ENCODE measurements at places on chromosomes 7 and 10.

DNA sequence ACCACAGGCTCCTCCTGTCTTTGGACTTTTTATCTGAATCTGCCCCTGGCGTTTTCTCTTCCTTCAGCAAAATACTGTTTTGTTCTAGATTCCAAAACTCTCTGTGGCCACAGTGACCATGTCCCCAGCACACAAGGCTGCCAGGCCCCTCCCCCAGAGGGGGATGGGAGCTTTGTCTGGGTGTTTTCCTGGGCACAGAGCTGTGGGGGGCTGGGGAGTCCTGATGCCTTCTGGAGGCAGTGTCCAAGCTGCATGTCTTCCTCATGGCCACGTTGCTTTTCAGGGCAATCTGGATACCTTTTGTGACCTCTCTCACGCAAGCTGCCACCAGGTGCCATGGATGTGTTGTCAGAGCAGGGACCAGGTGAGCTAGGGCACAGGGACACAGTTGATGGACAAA is 26.2 kb downstream of the ANTXRL start:
- DNase-seq, result no peak

DNA sequence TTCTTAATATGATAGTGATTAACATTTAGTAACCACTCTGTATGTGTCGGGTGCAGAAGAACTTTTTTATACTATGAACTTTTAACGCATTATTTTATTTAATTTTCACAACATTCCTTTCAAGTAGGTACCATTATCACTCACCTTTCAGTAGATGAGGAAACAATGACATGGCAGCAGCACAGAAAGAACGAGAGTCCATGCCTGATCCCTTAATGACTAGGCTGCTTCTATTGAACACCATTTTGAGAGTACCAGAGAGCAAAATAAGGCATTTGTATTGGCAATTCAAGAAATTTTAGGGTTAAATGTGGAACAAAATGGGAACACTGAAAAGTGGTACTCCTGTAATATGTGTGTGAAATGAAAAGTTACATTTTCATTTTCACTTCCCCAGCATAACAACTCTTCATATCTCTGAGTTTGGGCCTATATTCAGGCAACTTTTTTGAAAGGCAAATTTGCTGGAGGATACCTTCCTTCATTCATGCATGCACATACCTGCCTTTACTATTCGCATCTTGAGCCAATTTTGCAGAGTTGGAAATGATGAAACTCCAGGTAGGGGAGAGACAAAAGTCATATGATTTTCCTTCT is 12.8 kb downstream of the LRRN3 start:
- no peak for DNase-seq

- no peak for DNase-seq
These were observed 68.4 kb upstream of the ITGB1 start for GRCh38 chr10:33026422-33026821.

DNA sequence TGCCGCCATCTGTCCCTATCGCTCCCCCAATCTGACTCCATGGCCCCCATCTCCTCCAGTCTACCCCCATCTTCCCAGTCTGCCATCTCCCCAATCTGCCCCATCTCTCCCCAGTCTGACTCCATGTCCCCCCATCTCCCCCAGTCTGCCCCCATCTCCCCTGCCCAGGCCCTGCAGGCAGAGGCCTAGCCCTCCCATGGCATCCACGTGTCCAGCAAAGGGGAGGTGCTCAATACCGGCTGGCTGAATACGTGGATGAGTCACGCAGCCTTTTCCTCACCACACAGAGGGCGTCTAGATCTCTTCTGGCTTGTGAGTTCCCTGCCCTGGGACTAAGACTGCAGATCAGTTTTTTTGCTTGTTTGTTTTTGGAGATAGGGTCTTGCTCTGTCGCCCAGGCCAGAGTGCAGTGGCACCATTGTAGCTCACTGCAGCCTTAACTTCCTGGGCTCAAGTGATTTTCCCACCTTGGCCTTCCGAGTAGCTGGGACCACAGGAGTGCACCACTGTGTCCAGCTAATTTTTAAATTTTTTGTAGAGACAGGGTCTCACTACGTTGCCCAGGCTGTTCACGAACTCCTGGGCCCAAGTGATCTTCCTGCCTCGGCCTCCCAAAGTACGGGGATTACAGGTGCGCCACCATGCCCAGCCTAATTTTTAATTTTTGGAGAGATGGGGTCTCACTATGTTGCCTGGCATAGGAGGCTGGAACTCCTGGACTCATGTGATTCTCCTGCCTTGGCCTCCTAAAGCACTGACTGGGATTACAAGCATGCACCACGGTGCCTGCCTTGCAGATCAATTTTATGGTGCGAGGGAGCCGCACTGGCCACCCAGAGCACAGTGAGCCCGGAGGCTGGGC is 15.3 kb upstream of the GPR146 start:
- peak; percentile 81 for DNase-seq

- no peak for DNase-seq
These were observed 781.6 kb upstream of the PHF14 start for GRCh38 chr7:10192074-10192473.

GRCh38 chr7:73966941-73967831 is 60.8 kb upstream of the ELN start:
- no peak for DNase-seq

GRCh38 chr10:119406137-119406536 is 136.4 kb downstream of the RGS10 start:
- no peak for DNase-seq

GRCh38 chr7:29886827-29887226 is 80.5 kb downstream of the WIPF3 start:
- DNase-seq, result no peak

DNA sequence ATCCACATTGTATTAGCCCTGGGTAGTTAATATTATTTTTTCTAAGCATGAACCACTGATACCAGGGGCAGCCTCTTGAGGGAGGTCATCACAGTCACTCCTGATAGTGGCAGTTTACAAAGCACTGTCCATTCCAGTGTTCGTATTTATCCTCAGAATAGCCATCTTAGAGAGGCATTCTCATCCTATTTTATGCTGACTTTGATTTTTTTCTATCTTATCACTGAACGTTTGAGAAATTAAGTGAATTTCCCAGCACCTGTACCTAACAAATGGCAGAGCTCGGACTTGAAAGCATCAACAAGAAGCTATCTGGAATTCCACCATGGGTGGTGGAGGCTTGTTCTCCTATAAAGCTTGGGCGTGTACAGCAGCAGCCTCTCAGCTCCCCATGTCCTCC is 26.1 kb upstream of the MGAM2 start:
- DNase-seq, result no peak

- DNase-seq, result peak; percentile 49
These were observed 64.0 kb downstream of the OAT start for GRCh38 chr10:124354411-124355382.

DNA sequence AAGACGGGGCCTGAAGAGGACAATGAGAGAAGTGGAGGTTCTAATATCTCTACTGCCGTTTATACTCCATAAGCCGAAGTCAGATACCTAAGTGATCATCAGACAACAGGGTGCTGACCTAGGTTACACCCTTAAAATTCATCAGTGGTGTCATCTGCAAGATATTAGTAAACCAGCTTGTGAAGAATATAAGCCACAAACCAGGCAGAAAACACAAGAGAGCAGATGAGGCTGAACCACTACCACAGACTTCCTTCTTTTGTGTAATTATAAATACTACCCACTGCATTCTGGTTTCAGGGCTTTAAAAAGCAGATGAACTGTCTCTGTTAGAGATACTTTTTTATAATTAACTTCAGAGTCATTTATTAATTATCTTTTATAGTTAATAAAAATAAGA is 69.0 kb upstream of the LRRC17 start:
- DNase-seq, result no peak

DNA sequence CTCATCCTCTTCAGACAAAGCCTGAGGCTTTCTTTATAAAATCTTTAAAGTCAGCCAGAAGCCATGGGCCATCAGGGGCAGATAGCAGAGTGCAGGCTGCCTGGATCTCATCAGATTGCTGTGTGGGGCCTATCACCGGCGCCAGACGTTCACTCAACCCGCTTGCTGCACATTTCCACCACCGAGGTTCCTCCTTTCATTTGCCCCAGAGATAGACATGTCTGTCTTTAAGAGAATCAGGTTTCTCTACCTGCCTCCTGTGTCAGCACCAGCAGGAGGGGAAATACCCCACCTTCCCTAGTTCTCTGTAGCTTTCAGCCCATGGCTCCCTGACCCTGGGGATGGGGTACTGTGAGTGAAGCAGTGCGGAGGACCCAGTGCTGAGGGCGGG is 22.0 kb downstream of the SLC18A2 start:
- no peak for DNase-seq

DNA sequence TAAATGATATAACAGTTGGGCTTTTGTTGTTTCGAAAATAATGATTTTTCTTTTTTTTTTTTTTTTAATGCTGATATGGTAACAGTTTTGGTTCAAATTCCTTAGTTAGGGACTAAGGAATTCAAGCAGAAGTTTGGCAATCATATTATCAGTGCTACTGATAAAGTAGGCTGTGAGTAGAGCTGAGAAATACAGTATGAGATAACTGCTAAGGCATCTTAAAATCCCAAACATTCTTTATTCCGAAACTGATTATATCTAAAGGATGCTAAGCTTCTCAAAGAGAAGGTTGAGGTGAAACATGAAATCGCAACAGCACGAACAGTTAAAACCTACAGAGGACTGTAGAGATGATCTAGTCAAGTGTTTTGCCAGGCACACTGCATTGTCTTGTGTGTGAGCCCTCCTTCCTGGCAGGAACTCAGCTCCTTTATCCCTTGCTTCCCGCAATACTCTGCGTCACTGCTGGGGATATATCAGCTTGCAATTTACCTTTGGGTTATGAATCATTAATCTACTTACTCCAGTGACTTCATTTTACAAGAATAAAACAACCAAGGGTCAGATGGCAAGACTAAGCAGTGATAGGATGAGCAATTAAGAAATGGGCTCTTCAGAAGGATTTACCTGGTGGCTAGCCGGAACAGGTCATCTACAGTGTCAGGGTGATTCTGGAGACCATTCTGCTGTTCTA is 36.7 kb downstream of the IRF5 start:
- no peak for DNase-seq

DNA sequence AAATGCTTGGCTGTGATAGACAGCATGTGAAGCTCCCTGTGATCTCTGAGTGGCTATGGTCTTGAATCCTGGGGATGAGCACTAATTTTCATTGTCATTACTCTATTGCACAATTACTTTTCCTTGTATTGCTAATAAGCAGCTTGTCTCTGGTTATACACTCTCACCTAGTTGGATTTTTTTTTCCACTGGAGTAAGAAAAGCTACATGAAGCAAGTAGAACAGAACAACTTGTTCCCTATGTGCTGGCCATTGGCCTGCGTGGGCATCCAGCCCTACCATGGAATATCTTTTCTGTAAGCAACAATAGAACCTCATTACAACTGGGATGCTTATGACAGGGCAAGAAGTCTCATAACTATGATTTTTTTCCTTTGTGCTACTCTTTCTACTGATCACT is 807.4 kb downstream of the TNS3 start:
- DNase-seq, result no peak

GRCh38 chr7:44555350-44555749 is 14.2 kb upstream of the NPC1L1 start:
- DNase-seq, result no peak

DNA sequence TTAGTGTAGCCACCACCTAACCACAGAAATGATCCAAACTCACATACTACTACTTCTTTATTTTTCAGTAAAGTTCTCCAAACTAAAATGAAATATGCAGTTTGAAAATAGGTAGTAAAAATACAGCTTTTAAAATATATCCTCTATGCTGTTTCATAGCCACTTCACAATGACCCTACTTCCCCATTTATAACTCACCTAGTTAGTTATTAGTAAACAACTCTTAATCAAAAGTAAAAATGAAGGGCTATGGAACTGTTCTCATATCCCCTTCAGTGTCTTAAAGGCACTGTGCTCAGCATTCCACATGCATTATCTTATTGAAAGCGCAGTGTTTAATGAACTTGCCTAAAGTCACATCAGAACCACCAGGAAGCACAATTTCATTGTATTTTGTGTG is 43.5 kb downstream of the KMT2C start:
- no peak for DNase-seq

DNA sequence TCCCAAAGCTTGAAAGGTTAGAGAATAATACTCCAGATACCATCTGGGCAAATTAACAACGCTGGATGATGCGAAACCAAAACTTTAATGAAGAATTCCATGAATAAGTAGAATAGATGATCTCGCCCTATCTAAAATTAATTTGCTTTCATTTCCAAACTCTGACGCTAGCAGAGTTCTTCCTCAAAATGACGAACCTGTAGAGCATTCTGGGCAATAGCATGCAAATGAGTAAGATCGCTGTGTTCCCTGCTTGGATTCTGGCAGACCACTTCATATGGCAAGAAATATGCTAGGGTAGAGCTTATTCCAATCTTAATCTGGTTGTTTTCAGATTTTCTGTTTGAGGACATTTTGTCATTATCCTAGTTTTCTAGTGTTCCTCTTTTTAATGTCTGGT is 36.1 kb upstream of the SMNDC1 start:
- peak; percentile 61 for DNase-seq

- DNase-seq, result no peak
These were observed 551.7 kb upstream of the POT1 start for GRCh38 chr7:125481323-125481722.

DNA sequence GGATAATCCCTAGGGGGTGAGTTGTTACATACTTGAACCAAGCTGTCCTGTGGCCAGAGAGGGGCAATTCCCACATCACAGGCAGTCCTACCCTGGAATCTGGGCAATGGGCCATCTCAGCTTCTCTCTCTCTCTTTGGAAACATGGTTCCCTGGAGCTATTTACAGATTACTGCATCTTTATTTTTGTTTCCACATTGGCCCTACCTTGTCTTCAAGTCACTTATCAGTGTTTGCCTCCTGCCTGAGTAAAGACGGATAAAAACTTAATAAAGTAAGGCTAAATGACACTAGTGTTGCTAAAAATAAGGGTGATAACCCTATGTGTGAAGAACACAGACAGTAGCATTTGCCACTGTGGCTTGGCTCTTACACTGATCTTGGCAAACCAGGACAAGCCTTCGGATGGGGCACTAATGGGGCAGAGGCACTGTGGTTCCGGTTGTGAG is 228.2 kb downstream of the GFRA1 start:
- DNase-seq, result no peak

- no peak for DNase-seq
These were observed 14.0 kb upstream of the SEM1 start for GRCh38 chr7:96723622-96724021.

DNA sequence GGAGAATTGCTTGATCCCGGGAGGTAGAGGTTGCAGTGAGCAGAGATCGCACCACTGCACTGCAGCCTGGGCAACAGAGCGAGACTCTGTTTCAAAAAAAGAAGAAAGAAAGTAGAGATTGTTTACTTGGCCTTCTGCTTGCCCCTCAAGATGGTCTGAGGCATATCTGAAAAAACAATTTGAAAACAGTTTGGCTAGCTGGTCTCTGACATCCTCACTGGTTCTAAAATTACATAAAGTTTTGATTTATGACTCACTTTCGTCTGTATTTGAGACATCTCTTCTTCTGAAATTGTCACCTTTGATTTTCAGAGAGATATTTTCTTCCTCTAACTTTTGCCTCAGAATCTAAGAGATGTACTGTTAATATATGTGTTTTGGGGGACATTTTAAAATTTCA is 49.6 kb upstream of the HELLS start:
- no peak for DNase-seq

GRCh38 chr10:13806419-13806818 is 219.7 kb downstream of the PRPF18 start:
- DNase-seq, result no peak

Data from inflammatory macrophage treated with lipopolysaccharide for 1 hour (primary cell).